ENCODE measurements at places on chromosomes 5 and 9.
A peak's percentile ranks its signal among the peaks of the same experiment; 100 is the strongest.

- peak; percentile 39 for DNase-seq
Measured at GRCh38 chr5:159891371-159891770, 24.9 kb upstream of the ADRA1B start.

- peak; percentile 48 for DNase-seq
Measured at GRCh38 chr9:127873223-127873691, 4.2 kb downstream of the AK1 start.

DNA sequence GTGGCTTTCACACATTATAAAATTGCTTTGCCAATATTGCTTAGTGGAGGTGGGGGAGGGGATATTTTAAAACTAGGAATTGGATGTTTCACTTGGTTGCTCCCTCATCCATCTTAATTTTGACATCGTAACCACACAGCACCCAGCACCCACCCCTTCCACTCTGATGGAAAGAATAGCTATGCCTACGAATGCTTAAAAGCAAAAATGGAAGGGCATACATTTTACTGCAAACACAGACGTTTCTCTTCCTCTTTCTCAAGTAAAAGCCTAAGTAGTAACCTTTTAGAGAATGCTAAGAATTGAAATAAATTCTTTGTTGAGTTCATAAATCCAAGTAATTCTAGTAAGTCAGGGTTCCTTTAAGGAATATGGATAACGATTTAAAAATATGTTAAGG lies 69.9 kb downstream of the JAKMIP2 start:
- no peak for DNase-seq

DNA sequence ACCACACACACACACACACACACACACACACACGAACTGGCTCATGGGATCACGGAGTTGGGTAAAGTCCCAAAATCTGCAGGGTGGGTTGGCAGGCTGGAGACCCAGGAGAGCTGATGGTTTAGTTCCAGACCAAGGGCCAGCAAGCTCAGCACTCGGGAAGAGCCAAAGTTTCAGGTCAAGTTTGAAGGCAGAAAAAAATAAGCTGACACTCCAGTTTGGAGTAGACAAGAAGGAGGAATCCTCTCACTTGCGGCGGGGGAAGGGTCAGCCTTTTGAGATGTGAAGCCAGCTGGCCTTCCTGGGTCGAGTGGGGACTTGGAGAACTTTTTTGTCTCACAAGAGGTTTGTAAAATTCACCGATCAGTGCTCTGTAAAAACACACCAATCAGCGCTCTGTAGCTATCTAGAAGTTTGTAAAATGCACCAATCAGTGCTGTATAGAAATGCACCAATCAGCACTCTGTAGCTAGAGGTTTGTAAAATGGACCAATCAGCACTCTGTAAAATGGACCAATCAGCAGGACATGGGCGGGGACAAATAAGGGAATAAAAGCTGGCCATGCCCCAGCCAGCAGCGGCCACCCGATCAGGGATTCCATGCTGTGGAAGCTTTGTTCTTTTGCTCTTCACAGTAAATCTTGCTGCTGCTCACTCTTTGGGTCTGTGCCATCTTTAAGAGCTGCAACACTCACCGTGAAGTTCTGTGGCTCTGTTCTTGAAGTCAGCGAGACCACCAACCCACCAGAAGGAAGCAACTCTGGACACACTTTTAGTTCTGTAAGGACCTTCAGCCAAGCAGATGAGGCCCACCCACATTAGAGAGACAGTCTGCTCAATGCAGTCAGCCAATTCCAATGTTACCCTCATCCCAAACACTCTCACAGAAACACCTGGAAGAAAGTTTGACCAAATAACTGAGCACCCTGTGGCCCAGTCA lies 37.8 kb upstream of the UNC5A start:
- DNase-seq = no peak

- DNase-seq = peak; percentile 90
Measured at GRCh38 chr9:137305060-137305797, 3.2 kb upstream of the NRARP start.

- DNase-seq = no peak
Measured at GRCh38 chr5:75116856-75117255, 64.5 kb upstream of the GCNT4 start.

- DNase-seq = no peak
Measured at GRCh38 chr5:140017397-140018095, 25.6 kb downstream of the NRG2 start.

DNA sequence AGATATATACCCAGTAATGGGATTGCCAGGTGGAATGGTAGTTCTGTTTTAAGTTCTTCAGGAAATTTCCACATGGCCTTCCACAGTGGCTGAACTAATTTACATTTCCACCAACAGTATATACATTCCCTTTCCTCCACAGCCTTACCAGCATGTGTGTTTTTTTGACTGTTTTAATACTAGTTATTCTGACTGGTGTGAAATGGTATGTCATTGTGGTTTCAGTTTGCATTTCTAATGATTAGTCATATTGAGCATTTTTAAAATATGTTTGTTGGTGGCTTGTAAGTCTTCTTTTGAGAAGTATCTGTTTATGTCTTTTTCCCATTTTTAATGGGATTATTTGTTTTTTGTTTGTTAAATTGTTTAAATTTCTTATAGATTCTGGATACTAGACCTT lies 208.9 kb downstream of the CFAP90 start:
- no peak for DNase-seq

GRCh38 chr9:108845507-108845906 lies 10.3 kb downstream of the ACTL7B start:
- no peak for DNase-seq

DNA sequence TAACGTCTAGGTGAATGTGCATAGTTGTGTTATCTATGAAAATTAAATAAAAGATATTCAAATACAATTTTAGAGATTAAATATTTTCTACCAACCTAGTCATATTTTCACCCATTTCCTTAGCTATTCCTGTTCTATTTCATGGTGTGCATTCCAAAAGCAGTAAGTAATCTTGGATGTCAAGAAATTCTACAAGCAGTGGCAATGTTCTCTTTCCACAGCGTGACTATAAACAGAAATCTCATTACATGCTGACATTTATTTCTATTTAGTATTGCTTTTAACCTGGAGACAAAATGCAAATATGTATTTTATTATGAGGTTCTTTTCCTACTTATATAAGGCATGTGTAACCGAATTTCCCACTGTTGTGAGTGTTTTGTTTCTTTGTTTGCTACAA lies 510.0 kb downstream of the ACTL7B start:
- DNase-seq = no peak

GRCh38 chr5:107560377-107560776 lies 110.4 kb downstream of the EFNA5 start:
- DNase-seq = no peak
